ENCODE measurements at places on chromosomes 3 and 15. TPM values are rescaled to one million over a fixed set of nuclear protein-coding genes. Genes with fewer than 3 reads are reported as not detected.

DNA sequence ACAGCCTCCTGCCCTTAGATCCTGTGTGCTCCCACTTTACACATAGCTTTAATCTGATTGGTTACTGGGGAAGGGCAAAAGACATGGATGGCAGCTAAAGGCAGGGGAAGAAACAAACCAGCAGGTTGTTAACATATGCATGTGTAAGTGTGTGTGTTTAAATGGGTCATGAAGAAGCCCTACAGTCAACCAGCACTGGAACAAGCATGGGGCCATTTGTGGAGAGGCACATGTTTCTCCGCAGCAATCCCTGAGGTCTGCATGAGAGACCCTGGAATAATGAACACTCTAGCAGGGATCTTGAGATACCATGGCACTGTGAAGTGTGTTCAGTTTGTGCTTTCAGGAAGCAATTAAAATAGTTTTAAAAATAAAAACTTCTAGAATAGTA lies 6.0 kb downstream of the KLF13 start:
- DNase-seq, result no peak
- no peaks in the 10 kb centered on the region for H3K36me3 ChIP-seq
- peaks cover 53% of the 10 kb centered on the region for H3K4me1 ChIP-seq
- peak overlapping the region; percentile 98 for H3K4me3 ChIP-seq

- peaks cover 3% of the 10 kb centered on the region for H3K27me3 ChIP-seq
- H3K4me1 ChIP-seq, result no peaks in the 10 kb centered on the region
- no peak overlapping the region for H3K27ac ChIP-seq
These were observed 33.1 kb upstream of the UBE2Q2 start for GRCh38 chr15:75809986-75810750.

GRCh38 chr15:57456559-57456958 lies 80.3 kb downstream of the CGNL1 start:
- H3K4me1 ChIP-seq, result no peaks in the 10 kb centered on the region
- DNase-seq, result no peak
- H3K27me3 ChIP-seq, result peaks cover 3% of the 10 kb centered on the region
- H3K36me3 ChIP-seq, result no peaks in the 10 kb centered on the region

GRCh38 chr3:32186097-32186496 lies 52.4 kb upstream of the CMTM8 start:
- DNase-seq, result no peak
- no peaks in the 10 kb centered on the region for H3K4me1 ChIP-seq
- H3K27ac ChIP-seq, result no peak overlapping the region
- H3K27me3 ChIP-seq, result peaks cover 2% of the 10 kb centered on the region

DNA sequence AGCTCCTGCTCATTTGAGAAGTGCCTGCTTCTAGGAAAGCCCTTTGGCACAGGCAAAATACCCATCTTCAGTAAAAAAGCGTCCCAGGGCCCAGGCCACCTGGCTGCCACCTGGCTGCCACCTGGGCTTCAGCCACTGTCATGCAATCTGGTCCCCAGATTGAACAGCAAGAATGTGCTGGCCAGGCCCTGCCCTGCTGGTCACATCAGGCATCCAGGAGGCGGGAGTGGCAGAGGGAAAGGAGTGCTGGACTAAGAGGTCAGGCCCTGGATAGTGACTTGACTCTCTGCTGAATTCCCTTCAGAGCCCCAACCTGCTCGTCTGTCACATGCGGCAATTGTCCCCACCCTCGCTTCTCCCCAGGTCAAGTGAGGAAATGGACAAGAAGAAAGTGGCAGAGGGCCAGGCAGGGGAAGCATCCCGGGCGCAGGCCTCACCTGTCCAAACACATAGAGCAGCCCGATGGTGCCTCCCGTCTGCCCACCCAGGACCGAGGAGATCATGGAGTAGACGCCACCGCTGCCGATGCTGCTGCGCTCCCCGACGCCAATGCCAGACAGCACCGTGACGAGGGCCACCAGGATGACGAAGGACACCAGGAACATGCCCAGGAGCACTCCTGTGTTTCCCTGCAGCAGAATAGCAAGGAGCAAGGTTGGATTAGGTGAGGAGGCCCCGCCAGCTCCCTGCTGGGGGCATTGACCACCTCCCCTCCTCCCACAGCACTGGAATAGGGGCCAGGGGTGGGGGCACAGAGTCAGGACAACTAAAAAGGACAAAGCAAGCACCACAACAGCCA lies 25.5 kb downstream of the SLC12A8 start:
- H3K36me3 ChIP-seq, result no peaks in the 10 kb centered on the region
- H3K4me1 ChIP-seq, result peaks cover 26% of the 10 kb centered on the region
- H3K27ac ChIP-seq, result peak overlapping the region; percentile 95
- peak overlapping the region; percentile 60 for H3K4me3 ChIP-seq

- no peaks in the 10 kb centered on the region for H3K36me3 ChIP-seq
- DNase-seq, result no peak
- no peak overlapping the region for H3K4me3 ChIP-seq
- no peak overlapping the region for H3K27ac ChIP-seq
These were observed 108.7 kb downstream of the SLMAP start for GRCh38 chr3:57864853-57865252.

DNA sequence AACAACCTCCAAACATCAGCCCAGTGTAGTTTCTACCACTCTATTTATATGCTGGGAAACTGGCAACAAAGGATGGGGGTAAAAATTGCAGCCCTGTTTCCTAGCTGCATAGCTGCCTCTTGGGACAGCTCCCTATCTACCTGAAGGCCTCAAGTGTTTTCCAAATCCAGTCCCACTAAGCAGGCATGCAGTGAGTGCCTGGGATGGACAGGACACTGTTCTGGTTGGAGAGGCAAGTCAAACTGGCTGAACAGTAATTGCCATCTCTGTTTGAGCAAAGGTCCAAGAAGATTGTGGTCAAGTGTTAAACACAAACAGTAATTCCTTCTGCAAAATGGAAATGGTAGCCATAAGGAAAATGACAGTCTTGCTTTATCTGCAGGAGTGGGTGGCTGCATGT lies 125.4 kb downstream of the FMN1 start:
- no peak overlapping the region for H3K27ac ChIP-seq
- H3K4me3 ChIP-seq, result no peak overlapping the region
- H3K36me3 ChIP-seq, result peaks cover 4% of the 10 kb centered on the region
- H3K27me3 ChIP-seq, result no peaks in the 10 kb centered on the region
- DNase-seq, result no peak
- peaks cover 7% of the 10 kb centered on the region for H3K4me1 ChIP-seq

- DNase-seq, result no peak
- H3K27me3 ChIP-seq, result peaks cover 3% of the 10 kb centered on the region
- no peak overlapping the region for H3K4me3 ChIP-seq
- no peak overlapping the region for H3K27ac ChIP-seq
These were observed 146.6 kb downstream of the ATP10A start for GRCh38 chr15:25716414-25717126.

- no peak overlapping the region for H3K4me3 ChIP-seq
- no peaks in the 10 kb centered on the region for H3K27me3 ChIP-seq
- H3K4me1 ChIP-seq, result no peaks in the 10 kb centered on the region
- no peak overlapping the region for H3K27ac ChIP-seq
- DNase-seq, result no peak
These were observed 4.2 kb upstream of the NPHP3 start for GRCh38 chr3:132726341-132726823.

DNA sequence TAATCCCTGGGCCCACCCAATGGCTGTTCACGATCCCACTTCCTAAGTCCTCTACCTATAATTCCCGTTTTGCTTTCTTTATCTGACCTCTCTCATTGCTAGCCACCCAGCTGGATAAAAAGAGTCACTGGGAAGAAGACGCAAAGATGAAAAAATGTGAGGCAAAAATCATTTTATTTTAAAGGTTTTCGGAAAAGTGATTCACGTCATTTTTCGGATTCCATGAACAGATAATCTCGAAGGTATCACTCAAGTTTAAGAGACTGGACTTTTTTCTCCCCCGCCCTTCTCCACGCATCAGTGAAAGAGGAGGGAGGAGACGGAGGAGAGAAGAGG lies 266.6 kb downstream of the CGGBP1 start:
- H3K4me1 ChIP-seq, result peaks cover 3% of the 10 kb centered on the region
- H3K4me3 ChIP-seq, result peak overlapping the region; percentile 98
- no peak overlapping the region for H3K27ac ChIP-seq
- H3K27me3 ChIP-seq, result peaks cover 12% of the 10 kb centered on the region
- H3K36me3 ChIP-seq, result no peaks in the 10 kb centered on the region

GRCh38 chr3:39387411-39387975 lies 4.3 kb downstream of the SLC25A38 start:
- H3K36me3 ChIP-seq, result no peaks in the 10 kb centered on the region
- no peak for DNase-seq
- H3K4me1 ChIP-seq, result peaks cover 7% of the 10 kb centered on the region
- H3K27me3 ChIP-seq, result peaks cover 5% of the 10 kb centered on the region

DNA sequence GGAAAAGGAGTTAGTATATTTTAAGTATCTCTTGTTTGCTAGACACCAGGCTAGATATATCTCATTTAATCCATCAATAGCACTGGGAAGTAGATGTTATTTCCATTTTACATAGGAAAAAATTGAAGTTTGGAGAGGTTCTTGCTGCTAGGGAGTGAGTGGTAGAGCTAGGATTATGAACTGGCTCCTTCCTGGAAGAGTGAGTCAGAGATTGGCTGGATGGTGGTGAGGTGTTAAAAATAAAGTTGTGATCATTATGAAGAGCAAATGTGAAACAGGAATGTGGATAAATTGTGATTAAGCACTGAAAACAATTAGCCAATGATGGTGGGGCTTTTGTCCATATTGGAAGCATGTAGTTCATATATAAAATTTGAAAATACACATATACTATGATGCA lies 234.2 kb downstream of the WNT5A start:
- H3K27me3 ChIP-seq, result no peaks in the 10 kb centered on the region
- peaks cover 7% of the 10 kb centered on the region for H3K36me3 ChIP-seq
- no peak for DNase-seq
- no peaks in the 10 kb centered on the region for H3K4me1 ChIP-seq
- no peak overlapping the region for H3K27ac ChIP-seq

- H3K4me3 ChIP-seq, result no peak overlapping the region
- DNase-seq, result no peak
- H3K4me1 ChIP-seq, result peaks cover 12% of the 10 kb centered on the region
- H3K27ac ChIP-seq, result no peak overlapping the region
- peaks cover 15% of the 10 kb centered on the region for H3K36me3 ChIP-seq
- H3K27me3 ChIP-seq, result peaks cover 8% of the 10 kb centered on the region
These were observed 25.4 kb downstream of the SYNM start for GRCh38 chr15:99130314-99130713.

DNA sequence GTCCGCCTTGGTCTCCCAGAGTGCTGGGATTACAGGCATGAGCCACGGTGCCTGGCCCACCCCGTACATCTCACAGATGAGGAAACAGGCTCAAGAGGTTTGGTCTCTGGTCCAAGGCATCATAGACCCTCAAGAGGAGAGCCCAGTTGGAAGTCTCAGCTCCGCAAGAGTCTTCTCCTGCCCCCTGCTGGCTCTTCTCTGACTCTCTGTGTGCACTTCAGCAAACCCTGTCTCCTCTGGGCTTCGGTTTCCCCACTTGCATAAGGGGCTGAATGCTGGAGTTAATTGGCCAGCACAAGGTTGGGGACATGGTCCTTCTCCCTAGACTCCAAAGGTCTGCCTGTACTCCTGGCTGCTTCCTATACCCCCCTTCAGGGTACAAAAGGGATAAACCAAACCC lies 3.9 kb downstream of the MST1R start:
- H3K4me3 ChIP-seq, result no peak overlapping the region

GRCh38 chr15:40427188-40427587 lies 13.6 kb upstream of the BAHD1 start:
- no peak for DNase-seq
- peaks cover 8% of the 10 kb centered on the region for H3K4me1 ChIP-seq
- no peaks in the 10 kb centered on the region for H3K36me3 ChIP-seq

DNA sequence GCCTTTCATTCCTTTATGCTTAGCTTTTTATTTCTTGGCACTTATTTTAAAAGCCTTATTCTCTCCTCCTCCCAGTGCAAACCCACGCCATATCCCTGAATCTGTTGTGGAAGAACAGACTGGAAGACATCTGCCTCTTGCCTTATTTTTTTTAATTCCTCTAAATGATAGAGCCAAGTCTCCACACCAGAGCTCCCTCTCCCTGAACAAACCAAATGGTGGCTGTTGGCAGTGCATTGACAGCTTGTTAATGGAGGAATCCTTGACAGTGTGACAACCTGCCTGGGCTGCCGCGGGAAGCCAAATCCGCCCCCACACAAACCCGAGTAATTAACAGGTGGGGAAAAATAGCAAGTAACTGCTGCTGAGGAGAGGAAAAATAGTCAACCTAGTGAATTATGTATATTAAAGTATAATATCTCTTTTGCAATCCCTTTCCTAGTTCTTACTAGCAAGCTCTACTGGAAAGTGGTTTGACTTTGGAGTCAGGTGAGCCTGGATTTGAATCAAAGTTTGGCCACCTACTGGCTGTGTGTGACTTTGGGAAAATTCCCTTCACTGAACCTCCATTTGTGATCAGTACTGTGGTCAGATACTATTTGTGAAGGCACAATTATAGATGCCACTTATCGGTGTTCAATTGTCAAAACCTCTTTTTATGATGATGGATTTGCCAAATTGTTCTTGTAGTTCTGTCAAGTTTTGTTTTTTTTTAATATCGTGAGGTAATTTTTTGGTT lies 589.6 kb downstream of the PDCD6IP start:
- H3K4me1 ChIP-seq, result peaks cover 19% of the 10 kb centered on the region
- no peaks in the 10 kb centered on the region for H3K27me3 ChIP-seq
- DNase-seq, result no peak

DNA sequence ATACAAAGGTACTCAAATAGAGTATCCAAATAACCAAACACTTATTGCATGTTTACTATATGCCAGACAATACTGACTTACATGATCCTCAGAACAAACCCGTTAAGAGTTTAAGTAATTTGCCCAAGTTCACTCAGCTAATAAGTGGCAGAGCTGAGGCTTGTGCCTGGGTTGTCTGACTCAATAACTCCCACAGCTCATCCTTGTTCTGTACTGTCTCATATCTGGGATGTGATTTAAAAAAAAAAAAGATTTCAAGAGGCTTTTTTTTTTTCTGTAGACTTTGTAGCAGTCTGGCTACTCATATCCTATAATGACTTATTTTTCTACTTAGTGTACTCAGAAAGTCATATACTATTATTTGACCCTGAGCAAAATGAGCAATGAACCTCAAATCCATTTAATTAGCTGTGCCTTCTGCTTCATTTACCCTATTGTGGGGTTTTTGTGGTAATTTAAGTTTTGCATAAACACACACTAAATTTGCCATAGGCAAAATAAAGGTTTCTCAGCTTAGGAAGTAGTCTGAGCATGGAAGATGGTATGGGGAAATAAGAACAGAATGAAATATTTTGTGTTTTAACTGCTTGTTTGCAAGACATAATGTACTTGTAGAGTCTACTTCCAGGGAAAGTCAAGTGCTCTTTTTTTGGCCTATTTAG lies 3.1 kb downstream of the NSUN3 start:
- H3K27me3 ChIP-seq, result peaks cover 4% of the 10 kb centered on the region
- H3K4me3 ChIP-seq, result no peak overlapping the region
- DNase-seq, result no peak
- peaks cover 8% of the 10 kb centered on the region for H3K36me3 ChIP-seq

GRCh38 chr15:58178668-58179067 lies 40.5 kb downstream of the AQP9 start:
- H3K4me1 ChIP-seq, result no peaks in the 10 kb centered on the region
- no peak overlapping the region for H3K4me3 ChIP-seq
- H3K36me3 ChIP-seq, result no peaks in the 10 kb centered on the region

The IL16 gene
- 0.27 TPM for total RNA-seq

The COL6A5 gene
- total RNA-seq, result not detected

The SKOR1 gene
- 4.0 TPM for total RNA-seq

The GOLGA8S gene
- not detected for total RNA-seq

The ALG3 gene
- total RNA-seq, result 26.5 TPM

The OR5K2 gene
- total RNA-seq, result not detected

The CEP19 gene
- total RNA-seq, result 3.3 TPM

Measured in glutamatergic neuron (in vitro differentiated cells).